Amygdala (tissue), 56 donors: ENCODE measurements at places on chromosomes 3 and 15.
A peak's percentile ranks its signal among the peaks of the same experiment; 100 is the strongest.

DNA sequence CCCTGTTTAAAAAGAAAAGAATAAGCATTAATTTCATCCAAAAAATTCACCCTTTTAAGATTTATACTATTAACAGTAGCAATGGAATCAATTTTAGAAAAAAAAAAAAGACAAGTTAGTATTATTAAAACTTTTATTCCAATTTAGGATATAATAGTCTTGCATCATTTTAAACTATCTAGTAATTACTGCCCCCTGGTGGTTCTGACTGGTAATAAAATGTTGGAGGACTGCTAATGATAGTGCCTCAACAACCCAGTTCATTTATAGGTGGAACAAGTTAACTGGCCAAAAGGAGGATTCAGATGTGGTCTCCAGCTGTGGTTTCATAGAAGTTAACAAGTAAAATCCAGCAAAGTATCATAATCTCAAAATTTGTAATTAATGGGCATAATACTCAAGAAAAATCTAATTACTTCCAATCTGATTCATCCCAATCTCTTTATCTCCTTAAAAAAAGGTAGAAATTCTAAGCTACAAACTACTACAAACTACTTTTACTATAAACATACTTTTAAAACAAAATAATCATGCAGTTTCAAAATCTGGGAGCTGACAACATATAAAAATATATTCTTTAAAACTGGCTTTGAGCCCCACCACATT is 30.7 kb upstream of the WDR49 start:
- peak; percentile 5 for DNase-seq

- no peak for DNase-seq
Measured at GRCh38 chr15:62569460-62570404, 404.6 kb upstream of the C2CD4B start.

GRCh38 chr15:51327081-51327480 is 11.3 kb downstream of the CYP19A1 start:
- no peak for DNase-seq

GRCh38 chr3:46666453-46666845 is 27.0 kb downstream of the ALS2CL start:
- no peak for DNase-seq

DNA sequence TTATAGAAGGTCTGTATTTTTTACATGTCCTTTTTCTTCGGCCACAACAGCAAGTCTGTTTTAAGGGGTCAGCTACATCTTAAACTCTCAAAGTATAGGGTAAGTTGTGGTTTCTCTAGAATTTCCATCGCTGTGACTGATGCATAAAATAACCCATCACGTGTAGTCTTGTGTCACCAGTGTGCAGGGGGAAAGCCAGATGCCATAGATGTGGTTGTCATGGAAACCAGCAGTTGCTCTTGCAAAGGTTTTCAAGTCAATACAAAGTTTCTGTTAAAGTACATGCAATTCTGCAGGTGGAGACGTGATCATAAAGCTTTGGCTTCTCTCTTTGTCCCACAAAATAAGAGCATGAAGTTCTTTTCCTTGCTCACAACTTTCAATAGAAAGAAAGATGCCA is 210.3 kb upstream of the ONECUT1 start:
- no peak for DNase-seq

DNA sequence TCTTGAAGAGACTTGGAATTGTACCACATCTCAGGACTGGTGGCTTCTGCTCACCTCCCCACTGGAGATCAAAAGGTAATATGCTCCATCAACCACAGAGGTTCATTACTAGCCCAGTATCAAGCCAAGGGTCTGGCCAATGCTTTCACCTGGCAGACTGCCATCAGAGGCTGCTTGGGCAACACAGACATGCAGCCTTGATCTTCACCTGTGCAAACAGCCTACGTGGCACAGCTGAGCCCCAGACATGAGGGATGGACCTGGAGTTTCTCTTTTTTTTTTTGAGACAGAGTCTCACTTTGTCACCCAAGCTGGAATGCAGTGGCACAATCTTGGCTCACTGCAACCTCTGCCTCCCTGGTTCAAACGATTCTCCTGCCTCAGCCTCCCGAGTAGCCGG is 105.6 kb upstream of the HES1 start:
- DNase-seq: no peak

- no peak for DNase-seq
Measured at GRCh38 chr3:66803721-66804695, 194.1 kb upstream of the KBTBD8 start.

DNA sequence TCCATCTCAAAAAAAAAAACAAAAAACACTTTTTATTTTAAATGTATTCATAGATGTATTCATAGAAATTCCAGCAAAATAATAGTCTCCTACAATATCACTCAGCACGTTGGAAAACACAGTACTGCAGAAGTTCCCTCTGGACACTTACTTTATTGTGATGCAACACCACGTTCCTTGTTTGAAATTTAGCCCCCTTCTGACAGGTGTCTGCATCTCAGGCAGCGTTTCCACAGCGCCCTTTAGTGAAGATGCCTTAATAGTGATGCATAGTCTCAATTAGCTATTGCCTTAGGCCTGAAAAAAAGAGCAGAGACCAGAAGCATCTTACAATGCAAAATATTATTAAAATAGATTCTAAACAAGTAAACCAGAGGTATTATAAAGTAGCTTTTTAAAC is 20.3 kb downstream of the IL12A start:
- no peak for DNase-seq

- no peak for DNase-seq
Measured at GRCh38 chr15:75921732-75922703, 18.3 kb downstream of the FBXO22 start.

GRCh38 chr15:27746401-27746955 is 352.6 kb downstream of the OCA2 start:
- no peak for DNase-seq

GRCh38 chr15:80151576-80151975 is 1.2 kb upstream of the FAH start:
- DNase-seq: no peak

GRCh38 chr15:101464999-101465669 is 24.4 kb downstream of the PCSK6 start:
- no peak for DNase-seq

- DNase-seq: peak; percentile 83
Measured at GRCh38 chr3:138187296-138188012, at the start of gene ARMC8. ARMC8 (plus strand) TSS chr3:138187301; CDS start chr3:138187555, 254 bp downstream.
